Ascending aorta (tissue), 2 donors: ENCODE measurements at places on chromosomes 2 and 18. TPM values are rescaled to one million over a fixed set of nuclear protein-coding genes. Genes with fewer than 3 reads are reported as not detected.

GRCh38 chr18:32093523-32093922, 1.8 kb downstream of the RNF138 start:
- peak overlapping the region; percentile 99 for H3K27ac ChIP-seq
- H3K27me3 ChIP-seq: no peaks in the 10 kb centered on the region
- DNase-seq: no peak
- no peaks in the 10 kb centered on the region for H3K36me3 ChIP-seq
- H3K4me1 ChIP-seq: no peaks in the 10 kb centered on the region

DNA sequence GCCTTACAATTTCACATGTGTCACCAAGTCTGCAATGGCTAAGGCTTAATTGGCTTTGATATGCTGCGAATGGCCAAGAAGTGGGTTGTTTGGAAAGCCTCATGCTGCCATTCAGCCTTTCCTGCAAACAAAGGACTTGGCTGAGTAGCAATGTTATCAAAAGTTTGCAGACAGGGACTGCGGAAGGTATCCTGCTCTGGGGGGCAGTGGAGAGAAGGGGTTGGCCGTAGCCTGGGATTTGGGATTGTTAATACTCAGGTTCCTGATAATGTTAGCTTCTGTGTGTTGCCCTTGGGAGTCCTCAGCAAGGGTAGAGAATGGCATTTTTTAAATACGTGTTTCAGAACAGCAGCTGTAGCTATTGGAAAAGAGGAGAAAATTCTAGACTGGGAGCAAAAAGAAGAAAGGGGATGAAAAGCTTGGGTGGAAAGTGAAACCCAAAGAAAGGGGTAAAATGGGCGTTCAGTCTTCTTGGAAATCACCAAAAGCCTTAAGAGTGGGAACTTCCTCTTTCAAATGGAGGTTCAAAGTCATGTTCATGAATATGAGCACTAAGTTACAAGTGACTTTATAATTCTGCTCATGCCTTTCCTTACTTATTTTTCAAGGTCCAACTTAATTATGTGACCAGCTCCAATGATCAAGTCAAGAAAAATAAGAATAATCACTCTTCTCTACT, 325.1 kb downstream of the RNF144A start:
- no peak overlapping the region for H3K4me3 ChIP-seq
- no peaks in the 10 kb centered on the region for H3K36me3 ChIP-seq
- no peak overlapping the region for H3K27ac ChIP-seq
- no peak for DNase-seq
- H3K27me3 ChIP-seq: no peaks in the 10 kb centered on the region

The REG1A gene
- total RNA-seq: 0.96 TPM

The ANTXR1 gene
- 90.3 TPM for total RNA-seq

The ARHGAP25 gene
- 8.3 TPM for total RNA-seq

DNA sequence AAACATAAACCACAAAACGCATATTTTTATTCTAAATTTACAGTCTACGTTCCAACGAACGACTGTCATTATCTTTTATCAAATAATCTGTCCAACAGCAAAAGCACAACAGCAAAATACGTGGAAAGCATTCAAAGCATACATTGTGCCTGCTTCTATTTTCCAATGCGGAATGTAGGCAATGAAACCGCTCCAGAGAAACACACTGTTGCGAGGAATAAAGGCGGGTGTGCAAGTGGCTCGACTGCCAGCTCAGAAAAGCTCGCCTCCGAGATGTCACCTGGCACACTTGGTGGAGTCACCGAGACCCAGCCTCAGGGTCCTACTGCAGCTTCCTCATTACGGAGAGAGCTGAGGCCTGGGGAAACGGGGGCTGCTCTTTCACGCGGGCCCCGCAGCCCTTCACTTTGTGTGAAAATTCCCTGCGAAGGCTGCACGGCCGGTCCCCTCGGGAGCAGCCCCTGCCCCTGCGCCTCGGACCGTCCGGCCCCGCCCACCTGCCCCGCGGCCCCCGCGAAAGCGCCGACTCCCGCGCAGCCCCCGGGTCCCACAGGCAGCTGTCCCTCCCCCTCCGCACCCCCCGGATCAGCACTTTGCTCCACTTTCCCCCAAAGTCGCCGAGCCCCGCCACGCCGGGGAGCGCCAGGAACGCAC, 752 bp downstream of the MGAT4A start:
- H3K27ac ChIP-seq: peak overlapping the region; percentile 76
- H3K27me3 ChIP-seq: no peaks in the 10 kb centered on the region
- H3K4me3 ChIP-seq: peak overlapping the region; percentile 84
- DNase-seq: no peak

DNA sequence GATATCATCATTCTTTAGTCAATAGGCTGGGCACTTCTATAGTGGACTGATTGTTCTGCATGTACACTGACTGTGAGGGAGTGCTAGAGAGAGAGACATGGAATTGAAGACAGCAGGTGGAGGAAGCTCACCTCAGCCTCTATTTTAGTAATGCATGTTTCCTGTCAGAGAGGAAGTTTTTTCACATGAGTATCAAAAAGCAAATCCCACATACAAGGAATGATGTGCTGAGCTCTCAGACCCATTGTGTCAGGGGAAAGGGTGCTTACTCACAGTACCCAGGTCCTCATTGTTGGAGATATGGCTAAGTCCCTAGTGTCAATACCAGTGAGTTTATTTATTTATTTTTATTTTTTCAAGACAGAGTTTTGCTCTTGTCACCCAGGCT, 9.9 kb upstream of the CDK15 start:
- no peaks in the 10 kb centered on the region for H3K36me3 ChIP-seq
- peaks cover 4% of the 10 kb centered on the region for H3K4me1 ChIP-seq

The MC4R gene
- total RNA-seq: not detected

DNA sequence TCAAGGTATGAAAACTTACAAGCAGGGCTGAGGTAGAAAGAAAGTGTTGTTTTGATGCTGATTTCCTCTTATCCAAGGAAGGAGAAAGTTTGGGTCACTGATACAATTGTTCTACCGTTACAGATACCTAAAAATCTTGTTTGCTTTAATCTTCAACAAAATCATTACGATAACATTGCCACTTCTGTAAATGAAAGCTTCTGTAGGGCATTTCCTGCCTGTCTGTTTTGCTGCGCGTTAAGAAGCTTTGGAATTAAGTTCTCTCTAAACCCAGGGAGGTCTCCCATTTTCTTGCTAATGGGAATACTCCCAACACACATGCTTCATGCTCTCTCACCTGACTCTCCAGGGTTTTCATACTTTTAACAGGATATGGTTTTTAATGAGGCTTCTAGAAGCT, 258.5 kb downstream of the PTGR3 start:
- no peaks in the 10 kb centered on the region for H3K36me3 ChIP-seq
- H3K4me1 ChIP-seq: peaks cover 3% of the 10 kb centered on the region
- H3K27ac ChIP-seq: no peak overlapping the region
- no peak overlapping the region for H3K4me3 ChIP-seq

The MAP3K19 gene
- not detected for total RNA-seq

DNA sequence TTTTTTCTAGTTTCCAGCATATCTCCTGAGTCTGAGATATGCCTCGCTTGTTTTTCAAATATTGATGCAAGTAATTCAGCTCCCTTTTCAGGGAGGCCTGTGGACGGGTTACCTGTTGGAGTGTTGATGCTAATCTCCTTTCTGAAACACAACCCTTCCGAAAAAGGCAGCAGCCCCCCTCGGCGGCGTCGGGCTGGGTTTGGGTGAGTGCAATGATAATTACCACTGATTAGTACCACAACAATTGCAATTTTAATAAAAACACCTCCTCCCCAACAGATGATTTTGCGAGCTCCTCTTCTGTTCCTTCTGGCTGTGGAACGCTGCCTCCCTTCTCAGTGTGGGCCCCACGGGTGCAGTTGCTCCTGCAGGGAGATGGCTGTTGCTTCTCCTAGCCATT, 66.3 kb downstream of the PTGR3 start:
- no peaks in the 10 kb centered on the region for H3K4me1 ChIP-seq
- H3K27ac ChIP-seq: no peak overlapping the region
- H3K36me3 ChIP-seq: no peaks in the 10 kb centered on the region
- DNase-seq: no peak

GRCh38 chr2:176763130-176763529, 449.5 kb upstream of the HNRNPA3 start:
- no peaks in the 10 kb centered on the region for H3K36me3 ChIP-seq
- H3K4me3 ChIP-seq: no peak overlapping the region
- H3K27ac ChIP-seq: no peak overlapping the region
- DNase-seq: no peak
- H3K4me1 ChIP-seq: no peaks in the 10 kb centered on the region

The ICOS gene
- not detected for total RNA-seq

- H3K36me3 ChIP-seq: peaks cover 3% of the 10 kb centered on the region
- no peaks in the 10 kb centered on the region for H3K4me1 ChIP-seq
- no peak overlapping the region for H3K27ac ChIP-seq
- no peak overlapping the region for H3K4me3 ChIP-seq
- no peaks in the 10 kb centered on the region for H3K27me3 ChIP-seq
Observed at GRCh38 chr2:16546128-16546754, 119.4 kb downstream of the CYRIA start.

DNA sequence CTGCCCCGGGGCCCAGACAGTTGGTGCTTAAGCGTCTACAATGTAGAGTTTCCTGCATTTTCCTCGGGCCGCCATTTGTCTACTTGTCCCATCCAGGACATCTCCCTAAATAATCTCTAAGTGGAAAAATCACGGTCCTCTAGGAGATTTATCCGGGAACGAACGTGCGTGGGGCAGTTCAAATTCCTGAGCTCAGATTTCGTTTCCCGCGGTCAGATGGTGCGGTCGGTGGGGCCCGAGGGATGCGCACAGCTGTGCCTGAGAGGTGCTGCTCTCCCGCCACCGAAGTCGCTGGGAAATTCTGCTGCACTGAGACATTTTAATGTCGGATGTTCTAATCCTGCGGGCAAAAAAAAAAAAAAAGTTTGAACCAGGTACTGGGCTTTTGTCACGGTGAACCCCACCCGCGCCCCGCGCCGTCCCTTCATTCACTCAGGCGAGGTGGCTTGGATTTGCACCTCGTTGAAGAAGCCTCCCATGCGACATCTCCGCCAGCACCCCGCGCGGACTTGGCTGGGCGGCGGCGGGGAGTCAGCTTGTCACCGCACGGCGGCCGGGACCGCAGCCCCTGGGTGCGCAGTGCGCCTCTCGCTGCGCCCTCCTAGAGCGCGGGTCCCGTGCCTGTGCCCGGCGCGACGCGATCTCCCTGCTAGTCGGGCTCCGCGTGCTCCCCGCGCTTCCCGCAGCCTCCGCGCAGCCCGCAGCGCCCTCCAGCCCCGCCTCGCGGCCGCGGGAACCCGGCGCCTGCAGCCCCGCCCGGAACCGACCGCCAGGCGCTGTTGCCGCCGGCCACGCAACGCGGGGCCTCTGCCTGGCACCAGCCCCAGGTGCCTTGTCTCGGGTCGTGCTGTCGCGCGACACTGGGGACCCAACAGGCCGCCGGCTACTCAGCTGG, 191.9 kb upstream of the TCF4 start:
- H3K27ac ChIP-seq: no peak overlapping the region
- no peaks in the 10 kb centered on the region for H3K27me3 ChIP-seq
- H3K4me3 ChIP-seq: peak overlapping the region; percentile 48
- H3K36me3 ChIP-seq: no peaks in the 10 kb centered on the region
- H3K4me1 ChIP-seq: no peaks in the 10 kb centered on the region

The PROKR1 gene
- total RNA-seq: not detected

GRCh38 chr2:137921105-137921880, 43.0 kb upstream of the HNMT start:
- no peaks in the 10 kb centered on the region for H3K36me3 ChIP-seq
- H3K27me3 ChIP-seq: no peaks in the 10 kb centered on the region
- H3K4me1 ChIP-seq: no peaks in the 10 kb centered on the region
- H3K27ac ChIP-seq: no peak overlapping the region

GRCh38 chr18:13910986-13911385, 4.3 kb downstream of the MC2R start:
- H3K4me1 ChIP-seq: no peaks in the 10 kb centered on the region
- no peaks in the 10 kb centered on the region for H3K36me3 ChIP-seq
- DNase-seq: no peak
- H3K27me3 ChIP-seq: no peaks in the 10 kb centered on the region
- no peak overlapping the region for H3K4me3 ChIP-seq
- no peak overlapping the region for H3K27ac ChIP-seq

GRCh38 chr18:75683426-75683825, 255.9 kb upstream of the SMIM21 start:
- no peak for DNase-seq
- no peaks in the 10 kb centered on the region for H3K4me1 ChIP-seq
- H3K4me3 ChIP-seq: no peak overlapping the region
- no peaks in the 10 kb centered on the region for H3K27me3 ChIP-seq
- no peak overlapping the region for H3K27ac ChIP-seq

The SELENOI gene
- total RNA-seq: 2.2 TPM

- no peak overlapping the region for H3K4me3 ChIP-seq
- H3K27ac ChIP-seq: peak overlapping the region; percentile 76
- peak; percentile 89 for DNase-seq
- H3K36me3 ChIP-seq: no peaks in the 10 kb centered on the region
Observed at GRCh38 chr2:203583701-203584100, 48.6 kb upstream of the RAPH1 start.

- no peaks in the 10 kb centered on the region for H3K4me1 ChIP-seq
- no peak overlapping the region for H3K4me3 ChIP-seq
- no peak for DNase-seq
- H3K27ac ChIP-seq: peak overlapping the region; percentile 39
- H3K27me3 ChIP-seq: no peaks in the 10 kb centered on the region
Observed at GRCh38 chr2:85503851-85504777, 34.9 kb upstream of the MAT2A start.

GRCh38 chr2:117968722-117969121, 45.1 kb downstream of the CCDC93 start:
- H3K36me3 ChIP-seq: peaks cover 90% of the 10 kb centered on the region
- no peak overlapping the region for H3K27ac ChIP-seq
- H3K4me3 ChIP-seq: no peak overlapping the region

DNA sequence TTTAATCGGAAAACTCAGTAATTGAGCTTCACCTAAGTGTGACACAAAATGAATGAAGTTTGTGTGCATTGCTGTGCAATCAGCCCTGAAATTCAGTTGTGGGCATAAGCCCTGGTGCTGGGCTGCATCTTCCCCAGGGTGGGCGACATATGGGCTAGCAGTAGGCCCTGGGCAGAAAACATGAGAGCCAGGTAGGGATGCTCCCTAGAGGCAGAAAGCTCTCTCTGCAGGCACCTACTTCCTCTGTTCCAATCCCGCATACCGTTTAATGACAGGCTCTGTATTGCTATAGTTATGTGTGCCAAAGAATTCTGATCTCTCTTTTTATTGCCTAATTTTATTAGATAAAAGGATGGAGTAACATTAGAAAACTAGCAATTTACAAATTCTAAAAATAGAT, 456.7 kb downstream of the NRXN1 start:
- no peaks in the 10 kb centered on the region for H3K4me1 ChIP-seq
- no peak overlapping the region for H3K4me3 ChIP-seq
- H3K27me3 ChIP-seq: no peaks in the 10 kb centered on the region
- no peak for DNase-seq
- H3K27ac ChIP-seq: no peak overlapping the region
- H3K36me3 ChIP-seq: no peaks in the 10 kb centered on the region

The C2orf78 gene
- total RNA-seq: not detected
